ENCODE measurements at places on chromosomes 16 and 17. TPM values are rescaled to one million over a fixed set of nuclear protein-coding genes. Genes with fewer than 3 reads are reported as not detected.

Gene METTL22
- total RNA-seq, result 12.8 TPM

Gene PNPO
- total RNA-seq, result 5.4 TPM

Gene CACNA1G
- 8.9 TPM for total RNA-seq

Gene MT1M
- 0.74 TPM for total RNA-seq

Gene PDILT
- not detected for total RNA-seq

Gene CCDC57
- 16.2 TPM for total RNA-seq

Gene CDH11
- 149 TPM for total RNA-seq

Gene LUC7L3
- total RNA-seq, result 91.2 TPM

Gene ACSM2B
- total RNA-seq, result not detected

Gene PRSS21
- total RNA-seq, result not detected

Gene OTOP2
- not detected for total RNA-seq

Gene KCNH6
- 0.25 TPM for total RNA-seq

Gene SPHK1
- total RNA-seq, result 2.5 TPM

Gene CDC42EP4
- total RNA-seq, result 59.3 TPM
